ENCODE measurements at places on chromosomes 6 and 20.

DNA sequence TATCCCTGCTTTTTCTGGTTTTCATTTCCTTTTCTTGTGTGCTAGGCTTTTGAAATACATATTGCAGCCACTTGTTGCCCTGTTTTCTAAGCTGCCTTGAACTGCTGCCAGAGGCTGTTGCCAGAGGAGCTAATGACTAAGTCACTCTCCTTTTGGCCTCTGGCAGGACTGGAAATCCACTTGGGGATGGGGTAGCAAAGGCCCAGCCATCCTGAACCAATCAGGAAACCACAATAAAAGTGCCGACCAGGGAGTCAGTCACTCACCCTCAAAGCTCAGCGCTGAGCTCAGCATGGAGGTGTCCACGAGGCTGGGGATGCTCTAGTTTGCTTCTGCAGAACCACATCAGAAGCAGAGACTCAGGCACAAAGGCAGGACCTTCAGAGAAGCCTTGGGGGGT is 813.0 kb downstream of the DHX35 start:
- DNase-seq: no peak

- no peak for DNase-seq
Measured at GRCh38 chr20:50513169-50514034, 3.2 kb downstream of the PTPN1 start.

GRCh38 chr6:54719633-54720032 is 126.9 kb upstream of the FAM83B start:
- DNase-seq: no peak

GRCh38 chr6:135018941-135019340 is 35.7 kb downstream of the HBS1L start:
- DNase-seq: no peak

DNA sequence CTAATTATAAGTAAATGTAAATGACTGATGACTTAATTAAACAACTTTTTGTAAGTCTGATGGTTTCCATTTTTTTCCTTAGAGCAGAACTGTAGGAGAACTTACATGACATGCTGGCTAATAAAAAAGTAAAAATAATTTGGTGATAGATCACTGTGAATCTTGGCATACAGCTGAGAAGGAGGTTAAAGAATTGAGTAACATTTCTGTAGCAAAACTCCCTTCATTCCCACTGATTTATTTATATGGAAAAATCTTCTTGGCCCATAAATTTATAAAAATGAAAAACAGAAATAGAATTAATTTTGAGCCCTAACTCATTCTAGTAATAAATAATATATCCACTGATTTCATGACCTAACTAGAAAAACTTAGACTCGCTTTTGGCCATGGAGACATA is 48.1 kb downstream of the SLC22A3 start:
- no peak for DNase-seq

GRCh38 chr6:85163156-85164080 is 286.5 kb upstream of the NT5E start:
- no peak for DNase-seq
